ENCODE measurements at places on chromosomes 7 and 10. TPM values are rescaled to one million over a fixed set of nuclear protein-coding genes. Genes with fewer than 3 reads are reported as not detected.

EPHA1 gene
- total RNA-seq = 1.1 TPM

DNA sequence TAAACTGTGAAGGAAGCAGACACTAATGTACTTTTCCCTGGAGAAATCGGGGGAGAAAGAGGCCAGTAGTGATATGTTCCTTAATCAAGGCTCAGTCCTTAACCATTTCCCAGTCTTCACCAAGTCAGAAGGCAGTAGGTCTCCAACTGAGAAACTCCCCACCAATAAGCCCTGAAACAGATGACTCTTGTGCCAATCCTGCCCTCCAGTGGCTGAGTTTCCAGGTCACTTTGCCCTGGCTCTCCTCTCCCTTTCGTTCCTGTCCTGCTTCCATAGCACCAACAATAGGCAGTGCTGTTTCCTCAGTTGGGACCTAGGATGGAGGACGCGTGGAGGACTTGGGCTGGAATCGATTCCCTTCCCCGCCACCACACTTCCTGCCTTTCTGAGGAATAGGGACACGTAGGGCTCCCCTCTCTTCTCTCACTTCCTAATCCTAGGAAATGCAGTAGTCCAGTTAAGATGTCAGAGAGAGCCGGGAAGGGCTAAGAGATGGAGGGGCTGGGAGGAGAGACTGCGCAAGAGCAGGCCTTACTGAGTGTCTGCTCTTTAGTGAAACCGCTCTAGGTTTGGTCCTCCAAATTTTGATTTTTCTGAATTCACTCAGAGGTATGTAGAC is 23.4 kb downstream of the ATOH7 start:
- no peak for DNase-seq

DNA sequence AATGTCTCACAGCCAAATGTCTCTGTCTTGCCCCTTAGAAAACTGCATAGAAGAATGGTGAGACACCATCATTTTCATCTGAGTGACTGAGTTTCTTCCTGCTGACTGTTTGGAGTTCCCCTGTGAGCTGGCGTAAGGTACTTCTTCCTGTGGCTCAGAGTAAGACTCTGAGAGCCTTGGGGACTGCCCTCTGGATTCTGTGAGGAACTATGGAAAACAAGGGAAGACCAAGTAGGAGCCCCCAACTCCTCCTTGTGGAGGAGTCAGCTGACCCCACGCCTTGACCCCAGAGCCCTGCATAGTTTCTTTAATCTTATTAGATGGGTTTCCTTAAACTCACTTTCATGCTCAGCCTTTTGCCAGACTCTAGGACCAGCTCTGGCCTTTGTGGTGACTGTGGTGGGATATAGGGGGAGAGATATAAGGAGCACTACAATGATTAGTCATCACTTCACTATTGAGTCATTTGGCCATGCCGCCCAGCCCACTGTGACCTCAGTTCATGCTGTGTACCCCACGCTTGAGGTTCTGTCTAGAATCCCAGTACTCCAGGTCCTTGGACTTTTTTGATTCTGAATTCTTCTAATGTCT is 51.8 kb upstream of the FAM133B start:
- peak; percentile 42 for DNase-seq

CPN1 gene
- not detected for total RNA-seq

GRCh38 chr7:103299660-103300059 is 2.4 kb downstream of the PMPCB start:
- DNase-seq = no peak

- no peak for DNase-seq
Measured at GRCh38 chr7:155339474-155339873, 41.8 kb downstream of the INSIG1 start.

DNA sequence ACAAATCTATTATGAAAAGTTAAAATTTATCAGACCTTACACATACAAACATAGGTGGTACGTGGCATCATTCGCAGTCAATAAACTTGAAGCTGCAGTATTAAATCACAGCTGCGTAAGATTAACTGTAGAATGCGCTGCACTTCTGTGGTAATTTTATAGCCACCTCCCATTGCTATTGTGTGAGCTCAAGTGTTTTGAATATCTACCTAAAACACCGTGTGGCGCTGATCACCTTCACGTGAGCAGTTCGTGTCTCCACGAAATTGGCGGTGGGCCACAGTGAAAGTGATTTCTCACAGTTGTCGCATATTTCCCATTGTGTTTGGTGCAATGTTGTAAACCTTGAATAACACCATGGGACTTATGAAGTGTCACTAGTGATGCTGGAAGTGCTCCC is 102.8 kb downstream of the PLPP4 start:
- no peak for DNase-seq

DNA sequence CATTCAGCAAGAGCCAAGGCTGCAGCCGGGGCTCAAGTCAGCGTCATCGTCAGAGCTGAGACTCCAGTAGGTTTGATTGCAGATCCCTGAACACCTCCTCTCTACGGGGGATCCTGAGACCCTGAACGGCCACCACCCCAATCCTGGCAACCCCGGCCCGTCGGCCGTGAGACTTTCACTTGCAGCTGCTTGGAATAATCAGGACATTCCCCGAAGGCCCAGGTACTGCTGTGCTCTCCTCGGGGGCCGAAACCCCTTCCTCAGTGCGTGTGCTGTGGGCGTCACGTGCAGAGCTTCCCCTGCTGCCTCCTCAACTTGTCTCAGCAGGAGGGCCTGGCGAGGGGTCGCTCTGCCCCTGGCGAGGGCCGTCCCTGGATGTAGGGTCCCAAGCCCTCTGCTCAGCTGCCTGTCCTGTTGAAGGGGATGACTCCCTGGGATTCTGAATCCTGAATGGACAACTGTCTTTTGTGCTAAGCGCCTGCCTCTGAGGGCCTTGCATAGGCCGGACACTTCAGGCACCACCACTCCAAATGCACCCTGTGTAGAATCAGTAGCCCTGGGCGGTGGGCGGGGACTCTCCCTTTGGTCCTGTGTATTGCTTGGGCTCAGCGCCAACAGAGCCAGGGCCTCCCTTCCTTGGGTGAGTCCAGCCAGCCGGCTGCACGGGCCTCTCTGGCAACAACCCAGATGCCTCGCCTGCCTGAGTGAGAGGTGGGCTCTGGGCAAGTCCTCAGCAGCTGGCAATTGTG is 63.8 kb upstream of the EBF3 start:
- no peak for DNase-seq

- DNase-seq = no peak
Measured at GRCh38 chr7:28155964-28156363, 24.6 kb downstream of the JAZF1 start.

DNA sequence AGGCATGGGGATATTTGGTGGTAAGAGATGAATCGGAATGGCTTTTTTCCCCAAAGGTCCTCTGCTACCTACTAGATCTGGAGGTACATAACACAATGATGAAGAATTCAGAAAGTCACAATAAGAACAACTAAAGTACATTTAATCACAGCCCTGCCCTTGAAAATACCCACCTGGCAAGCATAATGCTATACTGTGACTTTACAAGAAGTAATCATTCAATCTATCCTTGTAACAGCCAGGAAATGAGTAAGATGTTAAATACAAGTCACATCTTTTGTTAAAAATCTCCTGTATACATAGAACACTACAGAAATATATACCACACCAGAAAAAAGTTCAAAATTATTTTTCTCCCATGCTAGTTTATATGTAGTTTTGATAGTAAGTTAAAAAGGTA is 108.3 kb upstream of the ABCB5 start:
- DNase-seq = no peak

DNA sequence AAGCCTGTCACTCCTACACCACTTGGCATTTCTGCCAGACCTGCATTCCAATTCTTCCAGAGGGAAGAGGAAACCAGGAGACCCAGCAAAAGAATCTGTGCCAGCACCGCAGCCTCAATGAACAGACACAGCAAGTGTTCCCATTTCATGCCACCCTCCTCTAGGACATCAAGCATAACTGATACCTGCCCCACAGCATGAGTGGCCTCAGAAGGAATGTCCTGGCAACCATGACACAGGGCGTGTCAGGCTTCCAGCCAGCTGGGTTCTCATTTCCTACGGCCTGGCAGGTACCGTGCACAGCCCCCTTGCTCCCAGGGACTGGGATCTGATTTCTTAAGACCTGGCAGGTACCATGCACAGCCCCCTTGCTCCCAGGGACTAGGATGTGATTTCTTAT is 7.8 kb downstream of the MAD1L1 start:
- no peak for DNase-seq

HSPA14 gene
- 54.6 TPM for total RNA-seq

SLK gene
- total RNA-seq = 18.8 TPM

GRCh38 chr7:234051-234707 is 41.8 kb downstream of the FAM20C start:
- no peak for DNase-seq

TMEM184A gene
- total RNA-seq = 0.19 TPM

LRRTM3 gene
- not detected for total RNA-seq

- no peak for DNase-seq
Measured at GRCh38 chr7:44147026-44147991, 6.2 kb upstream of the MYL7 start.

VWDE gene
- total RNA-seq = 0.13 TPM

FFAR4 gene
- total RNA-seq = not detected

DNA sequence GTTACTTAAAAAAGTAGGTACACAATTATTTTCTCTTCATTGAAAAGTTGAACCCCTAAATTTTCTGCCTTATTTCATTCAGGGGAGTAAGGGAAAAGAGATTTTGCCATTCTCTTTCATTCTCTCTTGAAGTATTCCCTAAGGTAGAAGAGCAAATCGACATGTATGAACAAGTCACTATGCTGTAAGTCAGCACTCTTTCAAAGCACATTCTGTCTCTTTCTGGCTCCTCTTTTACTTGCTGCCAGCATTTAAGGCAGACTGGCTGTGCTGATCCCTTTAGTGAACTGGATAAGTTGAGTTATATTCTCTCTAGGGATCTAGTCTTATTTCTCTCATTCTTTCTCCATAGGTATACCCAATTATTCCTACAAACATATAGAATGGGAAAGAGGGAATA is 222.3 kb upstream of the ZWINT start:
- no peak for DNase-seq

DNA sequence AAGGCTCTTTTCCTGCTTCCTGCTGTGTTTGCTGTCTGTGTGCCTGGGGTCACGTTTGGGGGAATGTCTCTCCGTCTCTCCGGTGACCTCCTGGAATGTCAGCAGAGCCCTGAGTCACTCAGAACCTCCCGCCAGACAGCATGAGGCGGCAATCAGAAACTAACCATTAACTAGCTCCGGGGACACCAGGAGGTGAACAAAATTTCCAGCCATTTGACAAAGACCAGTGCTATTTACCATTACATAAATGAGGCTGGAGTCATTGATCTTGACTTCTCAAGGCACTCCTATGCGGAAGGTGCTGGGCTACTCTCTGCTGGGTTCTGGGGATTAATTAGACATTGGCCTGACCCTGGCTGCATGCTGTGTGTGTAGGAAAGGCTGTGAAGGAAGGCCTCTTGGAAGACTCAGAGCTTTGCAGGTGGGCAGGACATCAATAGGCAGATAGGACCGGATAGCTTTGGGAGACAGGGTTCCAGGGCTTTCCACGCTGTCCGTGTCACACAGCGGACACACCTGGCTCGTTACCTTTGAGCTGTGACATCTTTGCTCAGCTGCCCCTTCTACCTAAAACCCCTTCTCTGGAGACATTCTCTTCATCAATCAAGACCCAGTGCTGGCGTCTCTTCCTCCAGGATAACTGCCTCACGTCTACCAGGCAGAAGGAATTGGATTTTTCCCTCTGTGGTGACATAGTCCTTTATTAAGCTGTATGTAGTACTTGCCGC is 77.0 kb downstream of the PFKFB3 start:
- no peak for DNase-seq

GRCh38 chr10:75678527-75678926 is 247.1 kb downstream of the LRMDA start:
- no peak for DNase-seq

DNA sequence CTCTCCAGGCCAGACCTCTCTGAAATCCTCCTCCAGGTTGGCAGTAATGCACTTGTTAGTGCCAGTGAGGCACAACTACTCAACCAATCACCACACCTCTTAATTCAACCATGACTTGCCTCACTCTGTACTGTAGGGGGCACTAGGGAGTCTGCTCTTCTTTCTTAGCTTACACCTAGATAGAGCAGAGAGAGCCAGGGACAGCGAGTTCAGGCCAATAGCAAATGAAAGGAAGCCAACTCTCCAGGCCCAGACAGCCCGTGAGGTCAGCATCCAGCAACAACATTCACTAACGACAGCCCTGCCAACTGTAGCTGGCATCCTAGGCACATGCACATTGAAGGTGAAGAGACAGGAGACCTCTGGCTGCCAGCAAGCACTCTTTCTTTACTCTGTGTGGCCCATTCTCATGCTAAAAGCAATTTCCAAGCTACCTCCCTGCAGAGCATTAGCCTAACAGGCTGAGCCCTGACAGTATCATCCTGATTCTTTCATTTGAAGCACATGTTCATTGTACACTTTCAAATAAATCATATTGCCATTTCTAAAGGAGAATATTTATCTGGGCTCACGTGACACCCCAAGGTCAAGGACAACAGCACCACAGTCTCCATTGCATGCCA is 136.3 kb downstream of the DPY19L1 start:
- DNase-seq = no peak

NKX1-2 gene
- not detected for total RNA-seq

GRCh38 chr10:96285331-96285752 is 14.0 kb upstream of the BLNK start:
- no peak for DNase-seq

- DNase-seq = no peak
Measured at GRCh38 chr10:109029870-109030269, 893.4 kb downstream of the XPNPEP1 start.

DNA sequence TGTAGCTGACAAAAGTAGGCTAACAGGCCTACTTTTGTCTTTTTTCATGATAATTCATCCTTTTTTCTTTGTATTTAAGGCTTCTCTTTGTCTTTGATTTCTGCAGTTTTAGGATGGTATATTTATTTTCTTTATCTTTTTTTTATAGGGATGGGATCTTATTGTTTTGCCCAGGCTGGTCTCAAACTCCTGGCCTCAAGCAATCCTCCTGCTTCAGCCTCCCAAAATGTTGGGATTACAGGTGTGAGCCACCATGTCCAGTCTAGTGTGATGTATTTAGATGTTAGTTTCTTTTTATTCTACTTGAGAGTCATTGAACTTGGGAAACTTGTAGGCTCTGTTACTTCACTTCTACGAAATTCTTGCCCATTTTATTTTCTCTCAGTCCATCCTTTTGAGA is 35.4 kb downstream of the TRIM24 start:
- no peak for DNase-seq

PLXDC2 gene
- 0.16 TPM for total RNA-seq

GRCh38 chr10:31124852-31125251 is 93.2 kb upstream of the ZNF438 start:
- no peak for DNase-seq

AKR1C3 gene
- 0.37 TPM for total RNA-seq

DNA sequence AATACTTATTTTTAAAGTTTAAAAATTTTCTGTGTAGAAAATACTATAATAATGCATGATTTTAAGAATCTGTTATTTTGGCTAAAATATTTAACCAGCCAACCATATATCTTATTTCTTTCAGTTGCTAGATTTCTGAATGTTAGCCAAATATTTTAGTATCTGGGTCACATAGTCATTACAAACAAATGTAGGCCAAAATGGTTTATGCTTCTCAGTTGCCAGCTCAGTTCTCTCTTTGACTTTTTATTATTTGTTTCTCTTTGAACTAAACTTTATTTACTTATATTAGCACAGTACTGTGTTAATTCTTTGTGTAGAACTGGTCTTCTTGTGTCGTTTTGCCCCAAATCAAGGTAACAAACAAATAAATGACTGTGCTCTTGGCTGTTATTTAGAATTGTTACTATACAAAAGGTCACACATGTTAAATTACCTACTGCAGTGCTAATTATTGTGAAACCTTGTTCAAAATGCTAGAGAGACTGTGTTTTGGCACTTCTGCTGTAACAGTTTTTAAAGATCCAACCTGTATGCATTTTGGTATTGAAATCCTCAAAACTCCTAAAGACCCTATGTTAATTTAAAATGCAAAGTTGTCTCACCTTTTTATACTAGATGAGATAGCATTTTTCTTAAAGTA is 39.8 kb downstream of the ZEB1 start:
- DNase-seq = no peak
